ENCODE measurements at places on chromosomes 6 and 20.
A peak's percentile ranks its signal among the peaks of the same experiment; 100 is the strongest.

DNA sequence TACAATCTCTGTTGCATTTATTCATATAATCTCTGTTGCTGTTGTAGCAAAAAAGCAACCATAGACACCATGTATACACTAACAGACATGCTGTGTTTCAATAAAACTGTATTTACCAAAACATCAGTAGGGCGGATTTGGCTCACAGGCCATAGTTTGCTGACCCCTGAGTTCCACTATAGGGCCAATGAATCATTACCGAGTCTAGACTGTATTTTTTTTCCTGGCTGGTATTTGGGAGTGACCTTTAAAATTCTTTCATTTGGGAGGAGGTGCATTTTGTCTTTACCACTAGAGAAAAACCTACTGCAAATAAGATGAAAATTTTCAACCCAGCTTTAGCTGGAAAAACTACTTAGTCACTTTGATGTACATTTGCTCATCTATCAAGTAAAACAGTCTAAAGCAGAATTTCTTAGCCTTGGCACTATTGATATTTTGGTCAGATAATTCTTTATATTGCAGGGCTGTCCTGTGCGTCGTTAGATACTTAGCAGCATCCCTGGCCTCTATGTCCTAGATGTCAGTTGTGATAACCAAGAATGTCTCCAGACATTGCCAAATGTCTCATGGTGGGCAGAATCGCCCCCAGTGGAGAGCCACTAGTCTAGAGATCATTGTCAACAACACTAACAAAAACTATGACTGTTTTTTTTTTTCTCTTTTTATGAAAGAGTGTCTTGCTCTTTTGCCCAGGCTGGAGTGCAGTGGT is 39.5 kb downstream of the DCBLD1 start:
- no peak for DNase-seq

GRCh38 chr6:147904416-147904815 is 395.9 kb downstream of the SAMD5 start:
- no peak for DNase-seq

DNA sequence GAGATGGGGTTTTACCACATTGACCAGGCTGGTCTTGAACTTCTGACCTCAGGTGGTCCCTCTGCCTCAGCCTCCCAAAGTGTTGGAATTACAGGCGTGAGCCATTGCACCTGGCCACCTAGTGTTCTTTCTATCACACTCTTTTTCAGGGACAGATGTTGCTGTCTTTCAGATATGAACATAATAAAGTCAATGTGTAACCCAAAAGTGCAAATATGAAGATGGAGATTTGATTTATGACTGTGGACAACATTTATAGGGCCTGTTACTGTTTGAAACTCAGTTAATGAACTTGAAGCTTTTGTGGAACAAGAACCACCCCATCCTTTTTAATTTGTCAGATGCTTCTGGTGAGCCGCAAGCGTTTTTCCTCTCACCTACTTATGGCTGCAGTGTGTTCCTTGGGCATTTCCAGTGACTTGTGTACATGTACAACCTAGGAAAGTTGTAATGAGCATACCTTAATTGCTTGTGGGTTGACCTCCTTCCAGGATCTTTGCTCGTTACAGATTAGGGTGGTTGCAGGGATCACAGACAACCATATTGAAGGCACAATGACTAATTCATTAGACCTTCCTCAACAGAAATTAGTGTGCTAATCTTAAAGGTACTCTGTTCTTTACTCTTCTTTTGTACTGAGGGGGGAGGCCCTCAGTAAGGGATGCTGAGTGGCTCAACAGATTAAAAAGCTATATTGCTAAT is 6.8 kb downstream of the TBPL1 start:
- no peak for DNase-seq

DNA sequence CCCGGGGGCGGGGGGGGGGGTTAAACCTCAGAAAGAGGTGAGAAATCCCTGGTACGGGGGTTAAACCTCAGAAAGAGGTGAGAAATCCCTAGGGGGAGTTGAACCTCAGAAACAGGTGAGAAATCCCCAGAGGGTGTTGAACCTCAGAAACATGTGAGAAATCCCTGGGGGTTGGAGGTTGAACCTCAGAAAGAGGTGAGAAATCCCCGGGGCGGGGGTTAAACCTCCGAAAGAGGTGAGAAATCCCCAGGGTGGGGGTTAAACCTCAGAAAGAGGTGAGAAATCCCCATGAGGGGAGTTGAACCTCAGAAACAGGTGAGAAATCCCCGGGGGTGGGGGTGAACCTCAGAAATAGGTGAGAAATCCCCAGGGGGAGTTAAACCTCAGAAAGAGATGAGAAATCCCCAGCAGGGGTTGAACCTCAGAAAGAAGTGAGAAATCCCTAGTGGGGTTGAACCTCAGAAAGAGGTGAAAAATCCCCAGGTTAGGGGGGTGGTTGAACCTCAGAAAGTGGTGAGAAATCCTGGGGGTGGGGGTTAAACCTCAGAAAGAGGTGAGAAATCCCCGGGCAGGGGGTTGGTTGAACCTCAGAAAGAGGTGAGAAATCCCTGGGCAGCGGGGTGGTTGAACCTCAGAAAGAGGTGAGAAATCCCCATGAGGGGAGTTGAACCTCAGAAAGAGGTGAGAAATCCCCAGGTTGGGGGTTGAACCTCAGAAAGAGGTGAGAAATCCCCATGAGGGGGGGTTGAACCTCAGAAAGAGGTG is 87.4 kb downstream of the PLG start:
- DNase-seq = no peak

- DNase-seq = no peak
These were observed 8.5 kb upstream of the REPS1 start for GRCh38 chr6:138996524-138996923.

GRCh38 chr20:63248835-63249591 is 5.2 kb downstream of the NKAIN4 start:
- no peak for DNase-seq

GRCh38 chr6:138724015-138724414 is 49.6 kb upstream of the CCDC28A start:
- DNase-seq = peak; percentile 22

DNA sequence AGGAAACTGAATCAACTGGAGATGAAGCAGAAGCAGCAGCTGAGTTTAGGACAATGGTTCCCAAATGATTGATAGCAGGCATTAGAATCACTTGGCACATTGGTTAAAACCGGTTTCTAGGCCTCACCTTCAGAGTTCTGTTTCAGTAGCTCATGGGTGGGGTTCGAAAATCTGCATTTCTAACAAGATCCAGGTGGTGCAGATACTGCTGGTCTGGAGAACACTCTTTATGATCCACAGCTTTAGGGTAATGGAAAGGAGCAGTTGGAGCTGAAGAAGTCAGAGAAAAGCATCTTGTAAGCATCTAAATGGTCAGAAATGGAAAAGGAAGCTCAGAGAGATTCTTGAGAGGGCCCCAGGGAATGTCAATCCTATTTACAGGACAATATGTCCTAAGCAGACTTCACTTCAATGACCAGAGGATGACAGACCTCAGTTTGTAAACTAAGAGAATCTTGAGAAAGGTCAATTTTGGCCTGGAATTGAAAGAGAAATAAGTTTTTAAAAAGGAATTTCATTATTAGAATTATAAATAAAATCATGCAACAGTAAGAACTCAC is 8.5 kb downstream of the TSPYL1 start:
- no peak for DNase-seq

DNA sequence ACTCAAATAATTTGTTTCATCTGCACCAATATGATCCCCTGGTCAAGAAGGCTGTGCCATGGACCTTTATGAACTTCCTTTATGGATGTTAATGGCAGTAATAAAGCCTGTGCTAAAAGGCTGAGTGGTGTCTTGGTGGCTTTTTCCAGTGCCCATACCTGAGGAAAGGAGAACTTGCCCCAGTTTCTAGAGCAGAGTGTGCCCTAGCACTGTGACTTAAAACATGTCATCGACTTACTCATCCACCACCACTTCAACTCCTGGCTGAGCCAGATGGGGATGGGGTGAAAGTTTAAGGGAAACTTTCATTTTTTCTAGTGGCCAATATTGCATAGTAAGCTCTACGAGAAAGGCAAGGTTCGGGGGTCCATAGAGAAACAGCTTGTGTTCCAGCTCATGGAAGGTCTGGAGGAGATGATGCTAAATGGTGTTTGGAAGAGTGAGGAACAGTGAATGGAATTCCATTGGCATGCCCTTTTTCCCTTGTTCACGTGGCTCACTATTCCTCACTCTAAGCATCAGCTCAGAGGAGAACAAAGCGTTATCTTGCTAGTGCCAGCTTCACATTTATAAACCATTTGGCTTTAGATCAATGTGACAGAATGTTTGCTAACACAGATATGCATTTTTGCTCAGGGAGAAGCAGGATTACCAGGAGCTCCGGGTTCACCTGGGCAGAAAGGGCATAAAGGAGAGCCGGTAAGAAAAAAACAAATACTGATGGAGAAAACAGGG is 71.2 kb downstream of the COL19A1 start:
- DNase-seq = no peak

DNA sequence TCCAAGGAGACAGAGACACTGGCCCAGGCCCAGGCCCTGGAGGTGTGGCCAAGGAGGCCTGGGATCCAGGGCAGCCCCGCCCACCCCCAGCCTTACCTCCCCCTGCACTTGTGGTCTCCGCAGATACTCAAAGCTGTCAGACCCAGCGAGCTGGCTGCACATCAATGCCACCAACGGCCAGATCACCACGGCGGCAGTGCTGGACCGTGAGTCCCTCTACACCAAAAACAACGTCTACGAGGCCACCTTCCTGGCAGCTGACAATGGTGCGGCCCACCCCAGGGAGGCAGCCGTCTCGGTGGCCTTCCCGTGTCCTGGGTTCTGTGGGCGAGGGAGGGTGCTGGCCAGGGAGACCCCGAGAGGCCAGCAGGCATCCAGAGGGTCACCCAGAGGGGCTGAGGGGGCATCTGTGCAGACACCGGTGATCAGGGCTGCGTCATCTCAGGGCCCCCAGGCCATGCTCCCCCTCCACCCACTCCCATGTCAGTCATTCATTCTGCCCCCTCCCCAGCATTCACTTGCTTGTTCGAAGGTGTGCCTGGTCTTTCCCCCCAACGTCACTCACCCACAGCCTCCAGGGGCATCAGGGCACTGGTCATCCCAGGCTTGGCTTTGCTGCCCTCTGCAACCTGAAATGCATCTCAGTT is 141.3 kb downstream of the TAF4 start:
- no peak for DNase-seq

GRCh38 chr20:39829661-39830060 is 859.4 kb downstream of the MAFB start:
- no peak for DNase-seq

All from common myeloid progenitor, CD34-positive (primary cell).